NCI-H1105 (cell line): ENCODE measurements at places on chromosomes 6 and 20.

DNA sequence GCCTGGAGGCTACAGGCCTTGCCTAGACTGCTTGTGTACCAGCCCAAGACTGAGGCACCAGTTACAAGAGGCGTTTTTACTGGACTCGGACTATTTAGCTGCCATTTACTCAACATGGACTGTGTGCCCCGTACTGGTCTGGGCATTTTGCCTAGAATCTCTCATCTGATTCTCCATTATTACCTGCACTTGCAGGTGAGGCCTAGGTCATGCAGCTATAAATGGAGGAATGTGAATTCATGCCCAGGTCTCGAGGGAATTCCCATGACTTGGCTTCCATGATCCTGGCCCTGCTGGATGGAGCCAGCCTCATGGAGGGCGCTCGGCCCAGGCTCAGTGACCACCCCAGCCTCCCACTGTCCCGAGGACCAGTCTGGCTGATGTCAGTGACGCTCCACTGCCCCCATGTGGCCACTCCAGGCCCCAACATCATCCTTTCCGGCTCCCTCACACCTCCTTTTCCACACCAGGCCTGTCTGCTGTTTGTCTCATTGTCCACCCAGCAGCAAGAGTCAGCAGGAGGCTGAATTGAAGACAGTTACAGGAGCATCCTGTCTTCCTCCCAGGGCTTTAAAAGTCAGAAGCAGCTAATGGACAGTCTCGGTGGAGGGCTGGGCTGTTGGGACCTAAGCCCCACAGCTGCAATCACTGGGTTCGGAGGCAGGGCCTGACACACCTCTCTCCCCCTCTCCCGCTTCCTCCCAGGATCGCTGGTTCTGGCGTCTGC lies 8.7 kb downstream of the MMP24OS start:
- DNase-seq: peak; percentile 35

- DNase-seq: no peak
Observed at GRCh38 chr20:38165966-38166702, 1.1 kb upstream of the TGM2 start.

DNA sequence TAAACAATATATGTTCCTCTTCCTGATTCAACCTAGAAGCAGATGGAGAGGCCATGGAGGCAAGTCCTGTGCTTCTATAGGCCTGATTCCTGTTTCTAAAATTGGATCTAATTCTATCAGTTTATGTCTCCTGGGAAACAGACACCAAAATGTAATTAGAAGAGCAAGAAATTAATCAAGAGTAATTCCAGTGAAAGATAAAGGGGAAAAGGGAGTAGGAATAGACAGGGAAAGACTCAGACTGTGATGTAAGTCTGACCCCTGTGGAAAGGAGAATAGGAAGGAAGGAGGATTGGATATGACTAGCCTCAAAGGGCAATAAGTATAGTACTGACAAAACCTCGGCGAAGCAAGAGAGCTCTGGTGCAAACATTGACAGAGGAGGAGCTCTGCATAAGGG lies 33.9 kb upstream of the FBXO30 start:
- no peak for DNase-seq

GRCh38 chr6:169918239-169918953 lies 167.0 kb downstream of the ERMARD start:
- no peak for DNase-seq

DNA sequence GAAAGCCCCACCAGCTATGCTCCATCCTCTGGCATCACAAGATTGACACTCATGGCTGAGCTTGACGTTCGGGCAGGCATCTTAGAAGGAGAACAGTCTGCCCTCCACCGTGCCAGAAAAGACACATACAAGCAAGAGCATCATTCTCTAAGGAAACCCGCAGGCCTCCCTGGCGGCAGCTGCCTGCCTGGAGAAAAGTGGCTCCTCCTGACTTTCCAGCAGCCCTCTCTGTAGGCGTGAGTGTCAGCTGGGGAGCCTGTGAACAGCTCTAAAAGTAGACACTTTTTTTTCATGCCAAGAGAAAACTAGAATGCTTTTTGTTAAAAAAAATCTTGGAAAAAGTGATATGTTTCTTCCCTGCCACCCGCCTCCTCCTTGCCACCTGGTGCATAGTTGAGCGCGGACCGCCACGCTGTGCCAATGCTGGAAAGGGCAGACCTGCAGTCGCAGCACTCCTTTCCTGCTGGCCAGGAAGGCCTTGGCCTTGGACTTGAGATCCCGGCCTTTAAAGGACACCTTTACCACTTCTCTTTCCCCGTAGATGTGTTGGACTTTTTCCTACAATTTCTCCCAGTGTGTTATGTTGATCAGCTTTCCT lies 29.7 kb upstream of the INSM1 start:
- DNase-seq: no peak

DNA sequence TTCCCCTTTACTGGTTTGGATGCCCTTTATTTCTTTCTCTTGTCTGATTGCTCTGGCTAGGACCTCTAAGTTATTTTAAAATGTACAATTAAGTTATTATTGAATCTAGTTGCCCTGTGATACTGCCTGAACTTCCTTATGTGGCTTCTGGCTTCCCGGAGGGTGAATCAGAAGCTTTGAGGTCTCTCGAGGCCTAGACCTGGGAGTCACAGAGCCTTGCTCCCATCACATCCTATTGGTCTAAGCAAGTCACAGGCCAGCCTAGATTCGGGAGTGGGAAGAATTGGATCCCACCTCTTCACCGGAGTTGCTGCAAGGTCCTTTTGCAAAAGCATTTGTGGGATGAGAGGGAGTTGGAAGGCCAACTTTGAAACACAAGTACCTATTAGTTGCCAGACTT lies 15.2 kb downstream of the BCAS4 start:
- no peak for DNase-seq

DNA sequence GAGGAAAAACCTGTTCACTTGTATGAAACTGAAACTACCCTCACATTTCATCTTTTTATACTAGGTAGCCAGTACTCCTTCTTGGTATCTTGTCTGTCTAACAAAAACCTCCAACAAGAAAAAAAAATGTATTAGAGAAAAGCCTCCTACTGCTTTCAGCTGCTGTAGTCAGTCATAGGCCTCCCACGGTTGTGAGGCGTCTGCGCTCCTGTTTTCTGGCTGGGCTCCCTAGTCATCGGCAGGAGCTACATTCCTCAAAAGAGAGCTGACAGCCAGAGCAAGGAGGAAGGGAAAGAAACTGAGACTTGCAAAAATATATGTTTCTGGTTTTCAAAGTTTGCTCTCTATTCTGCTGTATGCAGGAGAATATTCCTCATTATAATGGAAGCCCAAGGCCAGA lies 517.0 kb downstream of the LMBRD1 start:
- DNase-seq: no peak

- DNase-seq: no peak
Observed at GRCh38 chr6:7439228-7439627, 49.6 kb downstream of the RIOK1 start.

DNA sequence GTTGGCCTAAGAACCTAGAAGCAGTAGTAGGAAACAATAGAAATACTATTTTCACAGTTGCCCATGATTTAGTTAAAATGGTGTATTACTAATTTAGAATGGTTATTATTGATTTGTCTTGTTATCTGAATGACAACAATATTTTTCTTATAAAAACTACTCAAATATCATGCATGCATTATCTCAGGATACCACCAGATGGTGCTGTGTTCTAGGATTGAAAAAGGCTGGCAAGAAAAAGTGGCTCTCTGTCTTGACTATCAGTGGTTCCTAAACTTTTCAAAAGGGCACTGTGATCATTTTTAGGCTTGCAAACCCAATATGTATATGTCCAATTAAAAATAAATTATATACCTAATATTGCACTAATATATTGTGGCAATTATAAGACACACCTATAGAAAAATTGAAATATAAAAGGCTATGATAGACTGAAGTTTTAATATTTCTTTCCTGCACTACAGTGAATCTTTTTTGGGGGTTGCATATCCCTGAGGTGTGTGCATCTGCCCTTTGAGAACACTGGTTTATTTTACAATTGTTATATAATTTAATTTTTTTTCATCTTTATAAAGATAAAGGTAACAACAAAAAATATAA lies 131.7 kb upstream of the MLIP start:
- DNase-seq: peak; percentile 52

DNA sequence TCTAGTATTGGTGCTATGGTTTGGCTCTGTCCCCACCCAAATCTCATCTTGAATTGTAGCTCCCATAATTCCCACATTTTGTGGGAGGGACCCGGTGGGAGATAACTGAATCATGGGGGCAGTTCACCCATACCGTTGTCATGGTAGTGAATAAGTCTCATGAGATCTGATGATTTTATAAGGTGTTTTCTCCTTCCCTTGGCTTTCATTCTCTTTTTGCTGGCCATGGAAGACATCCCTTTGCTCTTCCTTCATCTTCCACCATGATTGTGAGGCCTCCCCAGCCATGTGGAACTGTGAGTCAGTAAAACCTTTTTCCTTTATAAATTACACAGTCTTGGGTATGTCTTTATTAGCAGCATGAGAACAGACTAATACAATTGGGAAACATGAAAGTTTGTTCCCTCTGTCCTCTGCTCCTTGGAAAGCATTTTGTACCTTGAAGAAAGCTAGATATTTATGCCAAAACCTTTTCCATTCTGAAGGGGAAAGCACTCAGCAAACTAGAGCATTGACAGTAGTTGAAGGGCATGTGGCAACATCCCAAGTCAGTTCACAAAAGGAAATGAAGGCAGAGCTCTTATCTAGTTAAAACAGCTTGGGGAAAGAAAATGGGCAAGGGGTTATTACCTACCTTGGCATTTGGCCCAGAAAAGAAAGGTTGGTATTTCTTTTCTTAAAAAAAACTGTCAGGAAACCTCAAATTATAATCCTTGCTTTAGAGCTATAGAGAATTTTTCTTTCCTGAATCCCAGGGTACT lies 10.7 kb upstream of the TNFAIP3 start:
- peak; percentile 81 for DNase-seq

- no peak for DNase-seq
Observed at GRCh38 chr6:136657666-136658065, 107.4 kb upstream of the MAP7 start.

DNA sequence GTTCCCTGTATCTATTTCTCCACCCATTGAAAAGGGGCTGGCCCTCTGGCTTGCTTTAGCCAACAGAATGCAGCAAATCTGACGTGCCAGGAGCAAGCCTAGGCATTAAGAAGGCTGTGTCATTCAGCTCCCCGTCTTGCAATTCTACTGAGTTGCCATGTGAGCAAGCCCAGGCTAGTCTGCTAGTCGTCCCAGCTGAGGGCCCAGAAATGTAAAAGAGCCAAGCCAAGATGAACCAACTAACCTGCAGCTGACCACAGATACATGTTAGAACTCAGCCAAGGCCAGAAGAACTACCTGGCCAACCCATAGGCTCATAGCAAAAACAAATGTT lies 30.1 kb downstream of the PREP start:
- DNase-seq: no peak

DNA sequence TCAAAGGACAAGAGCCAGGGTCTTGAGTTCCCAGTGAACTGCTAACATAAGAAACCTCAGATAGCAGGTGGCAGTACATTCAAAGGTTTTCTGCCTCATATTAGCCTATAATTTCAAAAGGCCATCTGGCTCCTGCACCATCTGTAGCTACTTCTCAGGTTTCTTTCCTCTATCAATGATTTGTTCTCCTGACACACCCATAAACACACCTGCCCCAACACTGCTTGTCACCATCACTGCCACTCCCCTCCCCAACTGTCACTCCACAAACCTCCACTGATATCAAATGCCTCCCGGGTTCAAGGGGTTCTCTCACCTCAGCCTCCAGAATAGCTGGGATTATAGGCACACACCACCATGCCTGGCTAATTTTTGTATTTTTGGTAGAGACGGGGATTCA lies 152.7 kb upstream of the SLC22A16 start:
- peak; percentile 49 for DNase-seq

GRCh38 chr6:143614235-143614634 lies 63.5 kb upstream of the PHACTR2 start:
- no peak for DNase-seq

- DNase-seq: no peak
Observed at GRCh38 chr6:136403110-136403980, 113.7 kb upstream of the BCLAF1 start.

- DNase-seq: no peak
Observed at GRCh38 chr6:56004426-56004825, 129.0 kb upstream of the BMP5 start.

GRCh38 chr6:37210313-37210968 lies 40.5 kb downstream of the PIM1 start:
- peak; percentile 67 for DNase-seq

DNA sequence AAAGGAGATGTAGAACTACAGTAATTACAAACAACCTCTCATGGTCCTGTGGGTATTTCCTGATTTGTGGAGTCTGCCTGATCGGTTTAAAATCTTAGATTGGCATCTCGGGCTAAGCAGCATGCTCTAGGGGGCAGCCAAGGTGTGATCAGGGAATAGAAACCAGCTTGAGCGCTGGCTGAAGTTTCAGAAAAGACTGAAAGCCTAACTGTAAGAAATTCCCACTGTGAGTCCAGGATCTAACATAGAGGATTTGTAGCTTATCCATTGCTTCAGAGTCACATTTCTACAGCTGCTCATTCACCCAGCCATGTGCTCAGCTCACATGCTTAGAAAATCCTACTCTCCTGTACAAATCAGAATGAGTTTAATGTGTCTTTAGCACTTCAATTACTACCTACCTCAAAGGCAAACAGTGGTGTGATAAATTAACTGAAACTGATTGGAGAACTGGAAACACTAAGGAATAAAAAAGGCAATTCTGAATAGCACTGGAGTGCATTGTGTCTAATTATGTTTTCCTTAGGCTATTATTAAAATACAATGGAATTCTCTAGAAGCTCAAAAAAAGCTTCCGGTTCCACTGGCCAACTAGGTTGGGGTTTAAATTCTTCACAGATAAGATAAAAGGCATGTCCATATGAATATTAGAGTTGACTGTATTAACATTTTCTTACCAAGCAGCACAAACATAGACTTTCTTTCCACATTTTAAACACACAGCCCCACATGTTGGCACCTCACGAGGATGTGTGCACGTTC lies 73.8 kb upstream of the MPC1 start:
- no peak for DNase-seq

- DNase-seq: no peak
Observed at GRCh38 chr6:45606831-45607400, 229.2 kb upstream of the SUPT3H start.

GRCh38 chr20:49846206-49846807 lies 33.7 kb downstream of the SLC9A8 start:
- peak; percentile 51 for DNase-seq
